DMS 273 treated with DMSO at 0.1 percent for 48 hours (cell line): ENCODE measurements at places on chromosomes 16 and 17.

DNA sequence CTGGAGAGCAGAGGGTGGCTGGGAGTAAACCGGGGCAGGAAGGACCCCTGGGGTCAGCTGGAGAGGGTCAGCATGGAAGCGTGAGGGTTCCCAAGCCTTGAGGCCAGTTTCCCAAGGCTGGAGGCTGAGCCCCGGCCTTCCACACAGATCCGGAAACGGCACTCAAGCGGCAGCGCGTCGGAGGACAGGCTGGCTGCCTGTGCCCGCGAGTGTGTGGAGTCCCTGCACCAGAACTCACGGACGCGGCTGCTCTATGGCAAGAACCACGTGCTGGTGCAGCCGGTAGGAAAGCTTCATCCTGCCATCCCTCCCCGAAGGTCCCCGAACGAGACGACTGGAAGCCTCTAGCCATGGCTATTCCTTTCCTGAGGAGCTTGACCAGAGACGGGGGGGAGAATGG, 26.0 kb downstream of the SGSM2 start:
- no peak for DNase-seq

DNA sequence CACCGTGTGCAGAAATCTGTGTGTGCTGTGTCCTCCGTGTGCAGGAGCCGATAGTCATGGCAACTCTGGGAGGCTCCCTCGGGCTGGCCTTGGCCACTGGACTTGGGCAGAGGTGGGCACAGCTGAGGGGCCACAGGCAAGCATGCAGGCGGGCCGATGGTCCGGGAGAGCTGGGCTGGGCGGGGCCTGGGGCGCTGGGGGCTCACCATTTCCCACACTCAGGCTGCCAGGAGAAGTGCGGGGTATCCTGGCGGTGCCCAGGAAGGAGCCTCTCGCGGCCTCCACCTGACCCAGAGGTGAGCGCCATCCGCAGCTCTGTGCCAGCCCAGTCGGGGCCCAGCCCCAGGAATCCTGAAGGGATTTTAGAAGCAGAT, 28.4 kb downstream of the BAHCC1 start:
- no peak for DNase-seq

DNA sequence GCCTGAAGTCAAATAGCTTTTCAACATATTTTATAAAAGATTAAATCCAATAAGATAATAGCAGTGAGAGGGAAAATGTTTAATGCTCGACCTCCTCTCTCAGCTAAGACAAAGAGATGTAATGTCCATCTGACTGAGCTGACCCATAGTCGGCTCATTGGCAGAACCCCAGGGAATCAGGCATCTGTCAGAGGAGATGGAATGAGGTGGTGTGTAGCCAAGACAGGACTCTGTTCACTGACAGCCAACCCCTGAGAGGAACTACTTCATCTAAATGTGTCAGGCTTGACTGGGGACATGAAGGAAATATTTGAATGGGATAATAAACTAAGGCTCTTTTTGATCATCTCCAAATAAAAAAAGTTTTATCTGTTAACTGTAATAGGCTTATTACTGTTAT, 188.0 kb downstream of the CDH11 start:
- no peak for DNase-seq

GRCh38 chr17:20063665-20064648, 54.8 kb downstream of the SPECC1 start:
- peak; percentile 83 for DNase-seq

DNA sequence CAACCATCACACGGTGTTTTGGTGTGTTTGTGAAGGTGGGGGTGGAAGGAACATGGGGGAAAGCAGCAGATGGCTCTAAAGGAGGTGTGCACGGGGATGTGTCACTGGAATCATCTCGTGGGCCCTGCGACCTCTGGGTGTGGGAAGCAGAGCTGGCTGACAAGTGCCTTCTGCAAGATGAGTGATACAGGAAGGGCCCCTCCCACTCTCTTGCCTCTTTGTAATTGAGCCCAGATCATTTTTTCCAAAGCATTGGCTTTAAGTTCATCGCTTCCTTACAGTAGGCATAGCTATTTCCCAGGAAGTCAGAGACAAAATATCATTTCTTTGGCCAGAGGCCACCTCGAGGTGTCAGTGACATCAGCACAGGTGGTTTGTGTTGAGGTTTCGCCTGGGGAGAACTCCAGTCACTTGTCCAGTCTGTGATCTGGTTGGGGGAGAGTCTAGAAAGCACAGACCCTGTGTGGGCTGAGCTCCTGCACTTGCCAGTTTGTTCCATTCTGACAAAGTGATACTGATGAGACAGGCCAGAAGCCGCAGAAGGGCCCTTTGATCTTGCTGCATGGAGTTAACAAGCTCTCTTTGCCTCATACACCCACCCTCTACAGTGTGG, 20.6 kb upstream of the SNTB2 start:
- no peak for DNase-seq

- no peak for DNase-seq
These were observed 10.2 kb downstream of the CYB561 start for GRCh38 chr17:63435681-63436522.

DNA sequence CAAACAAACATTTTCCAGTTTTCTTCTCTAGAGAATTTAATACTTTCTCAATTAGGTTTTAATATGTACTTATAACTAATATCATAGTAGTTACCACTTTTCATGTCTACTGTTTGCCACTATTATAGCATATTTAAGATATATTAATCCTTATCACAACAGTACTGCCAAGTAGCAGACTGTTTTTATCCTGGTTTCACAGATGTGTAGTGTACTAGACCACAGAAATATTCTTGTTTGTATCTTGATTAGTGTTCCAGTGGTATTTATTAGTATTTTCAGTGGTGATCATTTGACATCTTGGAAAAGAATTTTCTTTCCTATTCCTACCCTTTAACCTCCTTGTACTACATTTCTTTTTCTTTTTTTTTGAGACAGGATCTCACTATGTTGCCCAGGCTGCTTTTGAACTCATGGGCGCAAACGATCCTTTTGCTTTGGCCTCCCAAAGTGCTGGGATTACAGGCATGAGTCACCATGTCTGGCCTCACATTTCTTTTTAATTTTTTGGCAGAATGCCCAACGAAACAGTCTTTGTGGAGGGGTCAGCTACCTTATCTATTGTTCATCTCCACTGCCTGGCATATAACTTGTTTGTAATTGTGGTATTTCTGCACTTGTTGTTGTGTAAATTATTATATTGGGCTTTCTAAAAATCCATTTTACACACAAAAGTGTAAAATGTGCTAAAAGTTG, 27.2 kb downstream of the MAP2K4 start:
- no peak for DNase-seq

DNA sequence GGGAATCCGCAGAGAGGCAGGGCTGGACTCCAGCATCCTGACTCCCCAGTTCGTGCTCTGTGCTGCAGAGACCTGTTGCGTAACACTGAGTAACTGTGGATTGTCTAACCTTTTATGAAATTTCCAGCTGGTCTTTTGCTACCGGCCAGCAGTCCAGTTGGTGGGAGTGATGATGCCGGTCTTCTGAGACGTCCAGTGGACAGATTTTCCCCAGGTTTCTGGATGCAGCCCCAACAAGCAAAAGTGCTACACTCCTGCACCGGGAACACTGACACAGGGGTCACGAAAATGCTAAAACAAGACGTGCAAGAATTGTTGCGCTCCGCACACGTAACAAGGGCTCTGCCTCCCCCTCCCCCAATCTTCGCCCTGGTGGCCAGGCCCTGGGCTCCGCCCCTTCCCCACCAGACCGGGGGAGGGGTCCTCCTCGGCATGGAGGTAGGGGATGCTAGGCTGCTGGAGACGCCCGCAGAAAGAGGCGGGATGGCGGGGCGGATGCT, 701 bp upstream of the MRC2 start:
- no peak for DNase-seq

- peak; percentile 59 for DNase-seq
These were observed 66.5 kb downstream of the GNAO1 start for GRCh38 chr16:56257666-56258342.

DNA sequence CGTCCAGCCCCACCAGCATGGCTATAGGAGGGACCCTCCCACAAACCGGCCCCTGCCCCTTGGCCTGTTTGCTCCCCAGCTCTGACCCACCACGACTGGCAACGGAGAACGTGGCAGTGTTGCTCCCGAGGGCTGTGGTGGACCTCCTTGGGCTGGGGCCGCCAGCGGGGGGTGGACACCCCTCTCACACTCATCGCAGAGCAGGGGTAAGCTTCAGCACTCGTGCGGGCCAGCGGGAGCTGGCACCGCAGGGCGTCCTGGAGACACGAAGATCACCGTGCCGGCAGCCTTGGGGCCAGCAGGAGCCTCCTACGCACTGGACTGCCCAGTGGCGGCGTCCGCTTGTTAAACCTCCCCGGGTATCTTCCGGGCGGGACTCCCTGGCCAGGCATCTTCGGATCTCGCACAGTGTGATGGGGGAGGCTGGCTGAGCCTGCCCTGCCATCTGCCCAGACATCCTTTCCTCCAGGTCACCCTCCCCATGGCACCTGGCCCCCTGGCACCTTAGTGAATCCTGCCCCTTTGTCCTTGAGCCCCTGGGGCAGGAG, 53.5 kb downstream of the ABR start:
- no peak for DNase-seq

DNA sequence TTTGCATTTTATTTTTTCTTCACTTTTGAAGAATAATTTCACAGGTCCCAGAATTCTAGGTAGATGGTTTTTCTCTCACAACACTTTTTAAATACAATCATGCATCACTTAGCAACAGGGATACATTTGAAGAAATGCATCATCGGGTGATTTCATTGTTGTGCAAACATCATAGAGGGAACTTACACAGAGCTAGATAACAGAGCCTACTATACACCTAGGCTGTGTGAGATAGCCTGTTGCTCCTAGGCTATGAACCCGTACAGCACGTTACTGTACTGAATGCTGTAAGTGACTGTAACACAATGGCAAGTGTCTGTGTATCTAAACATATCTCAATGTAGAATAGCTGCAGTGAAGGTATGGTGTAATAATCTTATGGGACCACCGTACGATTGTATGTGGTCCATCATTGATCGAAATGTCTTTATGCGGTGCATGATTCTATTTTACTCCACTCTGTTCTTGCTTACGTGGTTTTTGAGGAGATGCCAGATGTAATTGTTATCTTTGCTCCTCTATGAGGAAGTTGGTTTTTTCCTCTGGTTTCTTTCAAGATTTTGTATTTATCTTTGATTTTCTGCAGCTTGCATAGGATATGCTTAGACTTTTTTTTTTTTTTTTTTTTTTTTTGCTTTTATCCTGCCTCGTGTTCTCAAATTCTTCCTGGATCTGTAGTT, 35.5 kb upstream of the TMEM92 start:
- DNase-seq = no peak

DNA sequence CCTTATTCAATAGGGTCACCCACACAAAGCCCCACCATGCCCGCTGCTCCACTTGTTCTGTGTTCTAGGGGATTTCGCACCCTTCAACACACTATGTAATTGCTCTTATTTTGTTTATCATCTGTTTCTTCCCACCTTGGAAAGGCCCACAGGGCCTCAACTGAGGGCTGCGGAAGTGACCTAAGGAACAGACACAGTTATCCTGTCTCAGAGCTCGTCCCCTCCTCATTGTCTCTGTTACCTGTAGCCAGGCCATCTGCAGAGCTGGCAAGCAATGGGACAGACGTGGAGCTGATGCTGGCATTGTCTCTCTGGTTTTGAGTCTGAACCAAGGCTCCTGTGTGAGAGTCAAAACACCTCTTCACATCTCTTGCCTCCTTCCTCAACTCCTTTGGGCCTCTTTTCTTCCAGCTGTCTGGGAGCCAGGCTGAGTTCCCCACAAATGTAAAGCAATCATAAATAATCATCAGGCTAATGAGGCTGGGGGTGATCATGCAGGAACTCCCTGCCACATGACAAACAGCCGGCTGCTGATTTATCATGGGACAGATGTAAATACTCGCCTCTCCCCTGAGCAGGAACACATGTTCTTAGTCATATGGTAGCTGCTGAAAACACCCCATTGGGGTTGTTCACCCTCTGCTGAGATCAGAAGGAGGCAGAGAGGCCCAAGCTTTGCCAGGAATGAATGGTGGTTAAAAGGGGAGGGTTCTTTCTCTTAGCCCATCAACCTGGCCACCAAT, 71.9 kb downstream of the AXIN2 start:
- no peak for DNase-seq

- no peak for DNase-seq
These were observed 336.5 kb downstream of the C16orf95 start for GRCh38 chr16:86980644-86981043.

GRCh38 chr16:3591436-3591803, 14.2 kb upstream of the NLRC3 start:
- no peak for DNase-seq

DNA sequence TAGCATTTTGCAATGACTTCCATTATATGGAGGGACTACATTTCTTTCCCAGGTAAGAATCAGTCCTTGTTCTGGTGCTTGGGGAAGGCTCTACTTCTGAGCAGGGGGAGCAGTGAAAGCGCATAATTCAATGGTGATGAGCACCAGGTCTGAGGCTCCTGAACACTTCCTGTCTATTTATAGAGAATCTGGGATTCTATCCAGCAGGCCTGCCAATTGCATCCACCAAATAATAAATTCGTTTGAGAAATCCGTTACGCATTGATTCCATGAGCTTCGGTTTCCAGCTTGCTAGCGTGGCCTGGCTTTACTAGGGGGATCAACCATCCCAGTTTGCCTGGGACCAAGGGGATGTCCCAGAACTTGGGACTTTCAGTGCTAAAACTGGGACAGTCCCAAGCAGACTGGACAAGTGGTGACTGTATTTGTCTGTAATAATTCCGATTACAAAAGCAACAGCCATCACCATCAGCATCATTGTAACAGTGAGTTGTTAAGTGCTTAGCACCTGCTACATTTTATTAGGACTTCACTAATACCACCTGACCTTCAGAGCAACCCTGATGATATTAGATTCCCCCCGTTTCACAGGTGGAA, 349.9 kb downstream of the MAF start:
- DNase-seq = no peak

DNA sequence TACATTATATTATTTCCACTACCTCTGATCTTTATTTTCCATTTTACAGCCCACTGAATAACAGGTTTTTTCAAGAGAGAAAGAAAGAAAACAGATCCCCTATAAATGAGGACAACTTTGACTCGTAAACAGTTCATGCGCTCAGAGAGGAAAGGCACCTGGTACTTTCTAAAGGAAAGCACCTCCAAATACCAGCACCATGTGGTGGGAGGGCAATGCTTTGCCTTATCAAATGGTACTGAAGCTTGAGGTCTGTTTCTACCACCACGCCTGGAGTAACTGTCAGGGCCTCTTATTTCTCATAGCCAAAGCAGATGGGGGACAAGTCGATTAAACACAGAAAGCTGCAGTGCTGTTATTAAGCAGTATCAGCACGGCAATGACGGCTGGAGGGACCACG, 510.3 kb upstream of the ZFHX3 start:
- no peak for DNase-seq

- no peak for DNase-seq
These were observed 5.4 kb downstream of the WBP2 start for GRCh38 chr17:75849724-75850123.

DNA sequence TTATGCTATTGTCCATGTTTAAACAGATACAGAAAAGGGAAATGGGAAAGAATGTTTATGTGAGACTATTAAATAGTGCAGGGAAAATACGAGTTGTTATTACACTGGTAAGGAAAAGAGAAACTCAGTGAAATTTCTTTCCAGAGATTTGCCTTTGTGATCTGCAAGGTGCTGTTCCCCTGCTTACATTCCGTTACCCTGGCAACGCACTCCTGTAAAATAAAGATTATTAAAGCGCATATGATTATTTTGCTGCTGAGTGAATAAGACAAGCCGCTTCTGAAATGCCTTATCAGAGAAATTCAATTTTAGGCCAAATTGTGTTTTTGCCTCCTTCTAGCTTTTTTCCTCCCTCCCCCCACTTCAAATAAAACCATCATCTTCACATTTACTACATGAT, 328.6 kb upstream of the PMFBP1 start:
- no peak for DNase-seq
